ENCODE measurements at places on chromosomes 12 and 14.

DNA sequence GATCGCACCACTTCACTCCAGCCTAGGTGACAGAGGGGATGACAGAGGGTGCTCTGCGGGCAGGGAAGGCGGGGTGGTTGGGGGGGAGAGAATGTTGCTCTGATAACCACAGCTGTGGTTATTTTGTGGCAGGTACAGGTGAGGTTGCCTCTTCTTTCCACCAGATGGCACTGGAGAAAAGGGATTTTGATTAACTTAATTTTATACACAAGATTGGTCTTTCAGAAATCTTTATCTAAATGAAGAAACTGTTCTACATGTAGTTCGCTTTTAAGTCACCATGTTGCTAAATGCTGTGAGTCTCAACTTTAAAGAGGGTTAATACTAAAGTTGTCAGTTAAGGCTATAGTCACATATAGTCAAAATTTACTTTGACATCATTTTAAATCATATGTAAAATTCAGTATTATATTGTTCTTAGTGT lies 25.7 kb downstream of the FGF23 start:
- no peak for DNase-seq

- DNase-seq = no peak
These were observed 47.9 kb upstream of the PARP11 start for GRCh38 chr12:3921151-3921471.

GRCh38 chr12:12880537-12880936 lies 10.8 kb upstream of the GPRC5A start:
- no peak for DNase-seq

- DNase-seq = no peak
These were observed 28.3 kb downstream of the C12orf75 start for GRCh38 chr12:105358789-105359188.

- DNase-seq = no peak
These were observed 27.1 kb upstream of the BCDIN3D start for GRCh38 chr12:49869816-49870500.

- no peak for DNase-seq
These were observed 114.9 kb downstream of the ANO2 start for GRCh38 chr12:5830111-5830510.

GRCh38 chr12:114767084-114767760 lies 83.2 kb upstream of the TBX3 start:
- no peak for DNase-seq

DNA sequence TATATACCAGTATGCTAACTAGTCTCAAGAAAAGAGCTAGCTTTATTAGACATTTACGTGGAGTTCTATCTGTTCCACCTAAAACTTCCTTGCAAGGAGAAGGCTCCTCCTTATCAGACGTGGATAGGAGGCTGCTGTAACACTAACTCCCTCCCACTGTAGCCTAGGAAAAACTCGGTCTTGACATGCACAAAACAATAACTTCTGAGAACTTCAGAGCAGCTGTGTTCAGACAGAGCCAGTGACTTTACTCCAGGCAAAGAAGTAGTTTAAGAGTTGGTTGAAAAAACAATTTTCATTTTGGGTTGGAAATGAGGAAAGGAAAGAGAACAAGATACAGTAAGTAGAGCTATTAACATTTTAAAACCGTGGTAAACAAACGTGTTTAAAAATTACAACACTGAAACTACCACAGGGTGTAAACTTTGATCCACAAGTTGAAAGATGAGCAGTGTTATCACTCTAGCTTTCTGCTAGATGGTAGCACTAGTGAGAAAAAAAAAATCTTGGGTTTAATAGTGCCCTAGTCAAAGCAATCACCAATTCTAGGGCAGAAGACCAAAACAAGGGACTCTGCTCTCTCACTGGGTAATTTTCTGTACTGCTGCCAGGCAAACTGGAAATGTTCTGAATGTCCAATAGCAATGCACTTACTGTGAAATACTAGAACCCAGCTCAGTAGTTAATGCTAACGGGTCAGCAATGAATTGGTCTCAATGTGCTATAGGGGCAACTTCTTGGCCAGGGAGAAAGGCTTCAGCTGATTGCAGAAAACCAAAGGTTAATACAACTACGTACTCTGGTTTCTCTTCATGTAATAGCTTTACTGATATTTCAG lies 2.4 kb downstream of the ATF7 start:
- DNase-seq = peak; percentile 28

- DNase-seq = no peak
These were observed 530 bp downstream of the APAF1 start for GRCh38 chr12:98645572-98646067.

GRCh38 chr12:82708061-82708879 lies 21.6 kb downstream of the TMTC2 start:
- no peak for DNase-seq

DNA sequence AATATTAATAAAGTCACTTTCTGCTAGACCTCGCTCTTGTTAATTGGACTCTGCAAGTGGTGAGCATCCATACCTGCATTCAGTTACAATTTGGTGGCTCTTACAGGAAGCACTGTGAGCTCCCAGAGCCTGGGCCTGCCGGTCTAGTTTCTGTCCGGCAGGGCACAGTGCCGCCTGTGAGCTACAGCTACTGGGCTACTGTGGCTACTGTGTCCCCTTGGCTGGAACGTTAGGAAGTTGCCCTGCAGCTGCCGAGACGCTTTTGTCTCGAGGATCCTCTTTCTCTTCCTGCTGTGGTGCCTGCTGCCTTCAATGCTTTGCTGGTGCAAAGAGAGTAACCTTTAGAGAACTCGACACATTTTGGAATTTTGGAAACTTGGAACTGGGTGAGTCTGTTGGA lies 44.6 kb upstream of the PTGDR start:
- no peak for DNase-seq

DNA sequence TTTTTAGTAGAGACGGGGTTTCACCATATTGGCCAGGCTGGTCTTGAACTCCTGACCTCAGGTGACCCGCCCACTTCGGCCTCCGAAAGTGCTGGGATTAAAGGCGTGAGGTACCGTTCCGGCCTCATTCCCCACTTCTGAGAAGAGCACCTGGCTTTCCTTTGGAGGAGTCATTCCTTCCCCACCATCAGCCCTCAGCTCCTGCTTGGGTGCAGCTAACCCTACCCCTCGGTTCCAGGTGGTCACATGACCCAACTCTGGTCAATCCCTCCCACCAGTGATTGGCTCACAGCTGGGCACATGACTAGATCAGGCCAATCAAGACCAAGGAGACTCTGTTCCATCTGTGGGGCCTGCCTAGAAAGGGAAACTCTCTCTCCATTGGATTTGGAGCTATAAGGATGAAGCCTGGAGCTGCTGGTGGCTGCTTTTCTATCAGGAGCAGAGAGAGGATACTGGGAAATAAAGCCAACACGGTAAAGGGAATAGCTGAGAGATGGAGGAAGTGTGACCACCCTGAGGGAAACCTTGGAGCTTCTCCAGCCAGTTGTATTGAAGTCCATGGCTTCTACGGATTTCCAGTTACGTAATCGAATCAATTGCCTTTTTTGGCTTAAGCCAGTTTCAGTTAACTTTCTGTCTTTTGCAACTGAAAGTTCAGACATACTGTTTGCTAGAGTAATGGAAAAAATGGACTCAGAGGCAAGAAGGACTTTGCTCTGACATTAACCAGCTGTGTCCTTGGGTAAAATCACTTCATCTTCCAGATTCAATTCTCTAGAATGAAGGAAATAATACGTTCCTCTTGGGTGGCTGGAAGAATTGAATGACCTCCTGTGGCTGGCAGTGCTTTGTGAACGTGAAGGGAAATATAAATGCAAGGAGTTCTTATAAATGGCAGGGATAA lies 19.7 kb upstream of the IFT81 start:
- peak; percentile 48 for DNase-seq

DNA sequence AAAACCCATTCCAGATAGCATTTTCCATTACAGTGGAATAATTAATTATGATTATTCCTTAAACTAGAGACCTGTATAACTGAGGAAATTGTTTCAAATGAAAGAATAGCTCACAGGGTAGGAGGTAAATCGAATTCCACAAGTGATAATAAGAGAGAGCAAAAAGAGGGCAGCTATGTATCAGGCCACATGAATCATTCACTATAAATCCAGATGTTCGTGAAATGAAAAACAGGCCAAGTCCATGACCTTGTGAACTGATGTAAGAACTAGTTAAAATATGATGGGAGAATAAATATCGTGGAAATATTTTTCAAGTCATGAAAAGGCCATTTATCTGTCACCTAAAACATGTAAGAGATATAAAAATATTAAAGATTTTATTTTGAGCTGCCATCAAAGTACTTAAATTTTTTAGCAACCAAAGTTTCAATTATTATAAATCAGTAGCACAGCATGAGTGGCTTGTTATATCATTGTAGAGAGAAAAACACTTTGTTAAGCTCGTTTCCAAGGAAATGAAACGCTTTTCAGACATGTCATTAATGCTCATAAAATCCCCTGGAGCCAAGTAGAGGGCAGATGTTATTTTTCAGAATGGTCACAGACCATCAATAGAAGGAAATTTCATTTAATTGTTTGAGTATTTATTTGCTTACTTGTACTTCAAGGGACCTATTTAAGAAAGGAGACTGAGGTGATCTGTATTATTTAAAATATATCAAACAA lies 120.6 kb upstream of the CDKN3 start:
- no peak for DNase-seq

- no peak for DNase-seq
These were observed 5.9 kb upstream of the B3GNT4 start for GRCh38 chr12:122197612-122197966.

DNA sequence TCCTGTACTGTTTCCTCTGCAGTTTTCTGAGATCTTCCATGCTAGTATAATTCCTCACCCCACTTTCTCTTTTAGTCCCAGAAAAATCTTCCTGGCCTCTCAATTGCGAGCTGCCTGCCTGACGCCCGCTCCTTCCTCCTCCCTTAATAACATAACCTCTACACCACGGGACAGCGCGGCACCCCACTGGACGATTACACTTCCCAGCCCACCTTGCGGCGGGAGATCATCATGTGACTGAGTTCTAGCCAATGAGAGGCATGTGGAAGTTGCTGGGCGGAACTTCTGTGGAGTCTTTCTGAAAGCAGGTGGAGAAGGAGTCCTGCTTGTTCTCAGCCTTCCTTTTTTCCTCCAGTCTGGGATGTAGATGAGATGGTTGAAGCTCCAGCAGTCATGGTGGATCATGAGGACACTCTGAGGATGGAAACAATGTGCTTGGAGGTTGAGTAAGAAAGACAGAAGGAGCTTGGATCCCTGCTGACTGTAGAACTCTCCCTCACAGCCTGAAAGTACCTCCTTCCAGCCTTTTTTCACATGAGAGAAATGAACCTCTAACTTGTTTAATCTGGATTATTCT lies 133.6 kb upstream of the VRK1 start:
- DNase-seq = no peak

GRCh38 chr14:104975481-104976197 lies 2.5 kb downstream of the AHNAK2 start:
- DNase-seq = no peak

- no peak for DNase-seq
These were observed 146.4 kb downstream of the ADGRD1 start for GRCh38 chr12:131100031-131100674.

- DNase-seq = no peak
These were observed 56.8 kb downstream of the CDK17 start for GRCh38 chr12:96343347-96343954.

GRCh38 chr12:110739488-110739887 lies 3.2 kb downstream of the PPP1CC start:
- no peak for DNase-seq

- DNase-seq = no peak
These were observed 2.0 kb downstream of the SERPINA4 start for GRCh38 chr14:94562941-94563883.

DNA sequence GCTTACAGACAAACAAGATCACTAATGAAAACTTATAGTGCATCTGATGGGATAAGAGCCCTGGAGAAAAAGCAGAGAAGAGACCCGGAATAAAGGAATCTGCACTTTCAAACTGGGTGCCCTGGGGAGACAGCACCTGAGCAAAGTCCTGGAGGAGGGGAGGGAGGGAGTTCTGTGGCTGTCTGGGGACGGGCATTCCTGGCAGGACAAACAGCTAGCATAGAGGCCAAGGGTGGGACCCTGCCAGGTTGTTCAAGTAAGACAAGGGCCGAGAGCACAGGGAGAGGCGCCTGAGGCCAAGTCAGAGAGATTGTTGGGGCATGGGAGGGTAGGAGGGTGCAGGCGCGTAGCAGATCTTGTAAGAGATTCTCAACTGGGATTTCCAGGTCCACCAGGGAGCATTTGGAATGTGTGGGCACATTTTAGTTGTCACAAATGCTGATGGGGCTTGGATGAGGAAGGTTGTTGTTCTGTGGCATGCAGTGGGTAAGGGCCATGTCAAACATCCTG lies 14.2 kb downstream of the IQSEC3 start:
- no peak for DNase-seq

DNA sequence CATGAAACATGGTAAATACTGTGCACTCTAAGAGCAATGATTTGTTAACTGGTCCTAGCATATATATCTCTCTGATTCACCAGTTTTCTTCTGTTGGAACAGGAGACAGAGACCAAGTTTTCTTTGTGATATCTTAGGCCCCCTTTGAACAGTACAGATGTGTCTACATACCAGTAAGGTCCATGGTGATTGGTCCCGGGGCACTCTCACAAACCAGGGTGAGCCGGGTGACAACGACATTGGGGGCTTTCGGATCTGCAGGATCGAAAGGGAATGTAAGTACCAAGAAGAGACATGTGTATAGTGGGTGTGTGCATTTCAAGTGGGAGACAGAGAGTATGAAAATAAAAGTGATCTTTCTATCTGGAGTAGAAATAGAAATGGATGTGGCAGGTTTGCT lies 11.3 kb upstream of the ERP27 start:
- DNase-seq = no peak

- DNase-seq = peak; percentile 31
These were observed 456.7 kb upstream of the SEL1L start for GRCh38 chr14:81990312-81990761.

DNA sequence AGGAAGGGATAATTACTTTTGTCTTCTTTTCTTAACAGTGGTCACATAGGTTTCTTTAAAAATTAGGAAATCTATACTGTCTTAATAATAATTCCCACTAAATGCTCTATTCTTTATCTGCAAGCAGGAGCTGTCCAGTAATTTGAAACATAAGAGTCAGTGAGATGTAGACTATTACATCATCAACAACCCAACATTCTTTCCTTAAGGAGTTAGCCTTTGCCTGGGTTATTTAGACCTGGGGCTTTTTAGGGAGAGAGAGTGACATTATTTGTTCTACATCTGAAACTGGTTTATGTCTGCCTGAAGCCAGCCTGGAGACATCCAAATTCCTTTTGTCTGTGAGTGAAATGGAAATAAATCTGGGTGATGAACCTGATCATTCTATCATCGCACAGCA lies 294.4 kb downstream of the TMTC2 start:
- peak; percentile 30 for DNase-seq

DNA sequence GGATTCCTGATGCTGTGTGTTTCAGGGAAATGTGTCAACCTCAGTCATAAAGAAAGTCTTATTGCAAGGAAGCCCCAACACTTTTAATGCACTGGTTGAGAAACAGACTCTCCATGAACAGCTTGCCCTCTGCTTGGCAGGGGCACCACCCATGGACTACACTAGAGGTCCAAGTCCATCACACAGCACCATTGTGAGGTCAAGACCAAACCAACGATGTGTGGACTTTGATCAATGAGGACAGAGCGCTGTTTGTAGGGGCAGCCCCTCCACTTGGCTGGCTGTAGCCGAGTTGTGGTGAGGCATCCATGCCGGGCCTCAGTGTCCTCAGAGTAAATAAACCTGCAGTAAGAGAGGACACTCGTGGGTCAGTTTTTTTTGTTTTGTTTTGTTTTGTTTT lies 29.8 kb downstream of the ZFYVE21 start:
- DNase-seq = no peak
